ENCODE measurements at places on chromosomes 12 and 14. TPM values are rescaled to one million over a fixed set of nuclear protein-coding genes. Genes with fewer than 3 reads are reported as not detected.

DNA sequence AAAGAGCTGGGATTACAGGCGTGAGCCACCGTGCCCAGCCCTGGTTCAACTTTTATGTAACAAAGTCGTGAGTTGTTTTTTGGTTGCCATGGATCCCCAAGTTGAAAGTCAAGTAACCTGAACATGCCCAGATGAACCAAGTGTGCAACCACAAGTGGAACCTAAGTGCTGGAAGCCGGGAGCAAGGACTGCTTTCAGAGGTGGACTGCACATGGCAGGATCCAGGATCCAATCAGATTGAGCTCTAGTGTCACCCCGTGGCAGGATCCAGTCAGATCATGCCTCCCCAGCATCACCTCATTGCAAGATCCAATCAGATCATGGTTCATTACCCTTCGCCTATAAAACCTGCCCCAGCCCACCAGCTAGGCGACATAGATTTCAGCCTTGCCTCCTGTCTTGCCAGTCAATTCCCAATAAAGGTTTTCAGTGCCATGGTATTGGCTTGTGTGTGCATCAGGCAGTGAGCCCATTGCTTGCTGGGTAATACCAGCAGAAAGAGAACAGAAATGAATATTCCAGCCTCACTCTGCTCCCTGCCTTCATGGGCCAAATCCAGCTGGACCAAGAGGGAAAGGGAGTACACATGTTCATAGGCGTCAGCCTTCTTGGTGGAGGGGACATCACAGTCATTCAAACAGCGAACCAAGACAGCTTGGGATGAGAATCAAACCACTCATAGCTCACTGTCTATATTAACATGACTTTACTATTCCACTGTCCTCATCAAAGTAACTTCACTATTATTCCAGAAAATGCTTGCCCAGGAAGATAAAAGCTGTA is 43.6 kb upstream of the VASH1 start:
- H3K4me3 ChIP-seq: no peak overlapping the region
- no peak for DNase-seq
- no peaks in the 10 kb centered on the region for H3K27me3 ChIP-seq
- H3K36me3 ChIP-seq: no peaks in the 10 kb centered on the region
- H3K27ac ChIP-seq: no peak overlapping the region

DNA sequence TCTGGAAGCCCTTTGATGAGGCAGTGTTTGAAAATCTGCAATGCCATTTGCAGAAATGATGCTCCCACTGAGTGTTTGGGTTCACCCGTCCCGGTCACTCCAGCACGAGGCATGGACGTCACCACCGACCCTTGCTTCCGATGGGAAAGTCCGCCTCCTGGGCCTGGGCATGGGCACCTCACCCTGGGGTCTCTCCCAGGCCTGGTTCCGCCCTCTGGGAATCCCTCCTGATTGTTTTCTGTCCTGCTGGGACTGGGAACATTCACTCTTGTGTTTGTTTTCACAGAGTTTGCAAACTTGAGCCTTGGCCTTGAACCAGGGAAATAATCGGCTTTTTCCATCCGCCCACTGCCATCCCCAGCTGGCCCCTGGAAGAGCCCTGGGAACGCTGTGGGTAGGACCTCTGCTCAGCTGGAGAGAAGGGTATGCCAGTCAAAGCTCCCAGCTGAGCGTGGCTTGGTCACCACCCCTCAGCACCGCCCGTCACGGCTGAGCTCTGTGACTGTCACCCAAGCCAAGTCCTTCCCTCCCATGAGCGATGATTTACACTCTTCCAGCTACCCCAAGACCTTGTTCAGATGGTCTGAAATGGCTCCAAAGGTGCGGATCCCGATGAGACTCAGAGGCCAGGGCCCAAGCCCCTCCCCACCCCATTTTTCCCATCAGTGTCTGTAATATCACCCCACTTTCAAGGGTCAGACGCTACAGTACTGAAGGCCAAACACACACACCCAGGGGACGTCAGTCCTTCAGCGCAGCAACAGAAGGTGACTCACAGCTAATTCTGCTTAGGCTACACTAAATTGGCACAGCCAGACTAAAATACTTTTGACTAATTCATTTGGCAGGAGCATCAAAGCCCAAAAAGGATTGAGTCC is 34.1 kb upstream of the FZD10 start:
- no peak for DNase-seq
- no peaks in the 10 kb centered on the region for H3K36me3 ChIP-seq
- no peaks in the 10 kb centered on the region for H3K4me1 ChIP-seq
- no peak overlapping the region for H3K4me3 ChIP-seq
- no peak overlapping the region for H3K27ac ChIP-seq

DNA sequence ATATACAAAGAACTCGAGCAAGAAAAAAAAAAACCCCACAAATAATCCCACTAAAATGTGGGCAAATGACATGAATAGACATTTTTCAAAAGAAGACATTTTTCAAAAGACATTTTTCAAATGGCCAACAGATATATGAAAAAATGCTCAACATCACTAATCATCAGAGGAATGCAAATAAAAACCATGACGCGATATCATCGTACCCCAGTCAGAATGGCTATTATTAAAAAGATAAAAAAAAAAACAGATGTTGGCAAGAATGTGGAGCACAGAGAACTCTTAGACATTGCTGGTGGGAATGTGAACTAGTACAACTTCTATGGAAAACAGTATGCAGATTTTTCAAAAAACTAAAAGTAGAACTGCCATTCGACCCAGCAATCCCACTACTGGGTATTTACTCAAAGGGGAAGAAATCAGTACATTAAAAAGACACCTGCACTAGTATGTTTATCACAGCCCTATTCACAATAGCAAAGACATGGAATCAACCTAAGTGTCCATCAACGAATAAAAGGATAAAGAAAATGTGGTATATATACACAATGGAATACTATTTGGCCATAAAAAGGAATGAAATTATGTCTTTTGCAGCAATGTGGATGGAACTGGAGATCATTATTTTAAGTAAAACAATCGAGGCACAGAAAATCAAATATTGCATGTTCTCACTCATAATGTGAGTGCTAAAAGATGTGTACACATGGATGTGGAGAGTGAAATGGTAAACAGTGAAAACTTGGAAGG is 16.3 kb downstream of the ZBTB39 start:
- no peaks in the 10 kb centered on the region for H3K36me3 ChIP-seq
- no peak overlapping the region for H3K4me3 ChIP-seq
- no peak for DNase-seq
- H3K27me3 ChIP-seq: no peaks in the 10 kb centered on the region
- H3K27ac ChIP-seq: no peak overlapping the region
- peaks cover 37% of the 10 kb centered on the region for H3K4me1 ChIP-seq

- H3K4me1 ChIP-seq: no peaks in the 10 kb centered on the region
- no peaks in the 10 kb centered on the region for H3K36me3 ChIP-seq
- no peak overlapping the region for H3K4me3 ChIP-seq
- no peak overlapping the region for H3K27ac ChIP-seq
Measured at GRCh38 chr14:67432050-67432564, 20.1 kb upstream of the PLEK2 start.

- H3K4me3 ChIP-seq: no peak overlapping the region
- H3K27ac ChIP-seq: no peak overlapping the region
- H3K36me3 ChIP-seq: peaks cover 9% of the 10 kb centered on the region
- H3K27me3 ChIP-seq: no peaks in the 10 kb centered on the region
- DNase-seq: no peak
- H3K4me1 ChIP-seq: no peaks in the 10 kb centered on the region
Measured at GRCh38 chr14:99915305-99916090, 122.3 kb downstream of the EML1 start.

GRCh38 chr14:50600849-50601248 is 40.9 kb downstream of the ATL1 start:
- no peak overlapping the region for H3K27ac ChIP-seq
- no peaks in the 10 kb centered on the region for H3K36me3 ChIP-seq
- no peaks in the 10 kb centered on the region for H3K4me1 ChIP-seq
- no peaks in the 10 kb centered on the region for H3K27me3 ChIP-seq
- no peak for DNase-seq

GRCh38 chr12:1204581-1205121 is 213.6 kb downstream of the ERC1 start:
- H3K36me3 ChIP-seq: no peaks in the 10 kb centered on the region
- H3K4me1 ChIP-seq: peaks cover 12% of the 10 kb centered on the region
- peak overlapping the region; percentile 19 for H3K4me3 ChIP-seq
- DNase-seq: no peak

DNA sequence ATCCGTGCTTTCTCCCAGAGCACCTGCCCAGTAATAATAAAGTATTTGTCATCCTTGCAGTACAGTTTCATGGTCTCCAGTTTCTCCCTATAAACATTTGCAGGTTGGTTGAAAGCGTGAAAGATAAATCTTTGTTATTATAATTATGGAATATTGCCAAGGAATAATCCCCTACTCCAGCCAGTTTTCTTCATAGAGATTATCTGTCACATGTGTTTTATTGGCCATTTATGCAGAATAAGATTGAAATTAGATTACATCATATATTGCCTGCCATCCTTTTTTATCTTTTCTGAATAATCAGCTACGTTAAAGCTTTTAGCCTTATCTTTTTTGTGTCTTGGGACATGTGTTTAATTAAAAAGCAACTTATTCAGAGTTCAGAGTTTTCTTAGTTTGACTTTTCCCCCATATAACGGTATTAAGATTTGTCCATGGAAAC is 168.0 kb downstream of the KICS2 start:
- no peak for DNase-seq
- H3K4me3 ChIP-seq: no peak overlapping the region
- H3K36me3 ChIP-seq: no peaks in the 10 kb centered on the region
- no peaks in the 10 kb centered on the region for H3K4me1 ChIP-seq

DNA sequence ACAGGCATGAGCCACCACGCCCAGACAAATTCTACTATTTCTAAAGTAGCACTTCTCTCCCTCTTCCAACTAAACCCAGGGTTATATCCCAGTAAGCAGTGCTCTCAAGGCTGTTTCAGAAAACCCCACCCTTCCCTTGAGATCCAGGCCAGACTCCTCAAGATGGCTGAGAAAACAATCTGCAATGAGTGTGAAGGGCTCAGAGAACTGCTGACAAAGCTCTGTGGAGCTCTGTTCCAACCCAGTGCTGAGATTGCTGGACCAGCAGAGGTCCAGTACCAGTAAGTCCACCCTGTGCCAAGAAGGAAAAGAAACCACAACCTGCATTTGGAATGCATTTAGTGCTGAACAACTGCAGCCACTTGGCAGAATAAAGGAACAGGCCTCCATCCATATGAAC is 3.7 kb upstream of the IFFO1 start:
- no peak overlapping the region for H3K4me3 ChIP-seq
- no peak overlapping the region for H3K27ac ChIP-seq
- H3K36me3 ChIP-seq: peaks cover 69% of the 10 kb centered on the region
- H3K27me3 ChIP-seq: no peaks in the 10 kb centered on the region
- H3K4me1 ChIP-seq: peaks cover 12% of the 10 kb centered on the region

- peaks cover 5% of the 10 kb centered on the region for H3K4me1 ChIP-seq
- no peaks in the 10 kb centered on the region for H3K27me3 ChIP-seq
- H3K4me3 ChIP-seq: no peak overlapping the region
- peak overlapping the region; percentile 56 for H3K27ac ChIP-seq
- no peak for DNase-seq
Measured at GRCh38 chr14:49961270-49962222, 68.7 kb downstream of the ARF6 start.

GRCh38 chr12:65022421-65022820 is 98.7 kb downstream of the WIF1 start:
- H3K27me3 ChIP-seq: no peaks in the 10 kb centered on the region
- DNase-seq: no peak
- H3K4me3 ChIP-seq: no peak overlapping the region

DNA sequence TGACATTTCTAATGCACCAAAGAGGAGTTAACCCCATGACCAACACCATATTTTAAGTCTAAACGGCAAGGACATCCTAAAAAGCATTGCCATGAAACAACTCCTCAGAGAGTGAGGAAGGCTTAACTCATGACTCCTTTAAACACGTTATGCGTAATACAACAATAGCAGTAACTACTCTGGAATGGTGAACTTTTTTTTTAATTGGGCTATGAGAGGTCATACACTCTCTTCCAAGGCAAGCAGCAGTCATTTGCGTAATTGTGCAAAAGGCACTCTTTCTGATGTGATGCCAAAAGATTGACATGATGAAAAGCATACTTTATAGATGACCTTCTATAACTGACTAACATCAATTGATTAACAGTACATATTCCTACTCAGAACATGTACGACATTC is 39.4 kb downstream of the RHOJ start:
- no peak overlapping the region for H3K27ac ChIP-seq
- peaks cover 4% of the 10 kb centered on the region for H3K4me1 ChIP-seq
- H3K36me3 ChIP-seq: no peaks in the 10 kb centered on the region
- DNase-seq: no peak
- no peak overlapping the region for H3K4me3 ChIP-seq

GRCh38 chr12:75560167-75560566 is 48.8 kb upstream of the KRR1 start:
- H3K27me3 ChIP-seq: no peaks in the 10 kb centered on the region
- no peak for DNase-seq

DNA sequence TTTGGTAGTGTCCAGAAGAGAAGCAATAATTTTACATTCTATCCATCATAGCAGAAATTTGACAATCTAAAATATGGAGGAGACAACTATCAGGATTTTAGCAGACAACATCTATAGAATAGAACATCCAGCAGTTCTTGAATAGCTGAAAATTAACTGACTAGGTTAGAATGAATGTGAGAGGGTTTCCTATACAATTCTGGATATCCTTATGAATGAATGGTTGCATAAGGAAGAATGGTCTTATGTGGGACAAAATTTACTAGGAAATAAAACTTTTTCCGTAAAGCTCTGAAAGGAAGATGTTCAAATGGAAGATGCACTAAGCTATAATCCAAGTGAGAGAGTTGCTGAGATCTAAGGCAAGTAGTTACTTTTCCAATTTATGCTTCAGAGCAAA is at the start of gene OR6C3:
Gene OR6C3 (plus strand): TSS at position 301 of the 400 bp plus-strand sequence. CDS start 955 bp downstream, outside the sequence.
- no peak within 1 kb of the TSS for H3K4me3 ChIP-seq
- H3K4me1 ChIP-seq: no peaks in the 10 kb centered on the region
- no peak for DNase-seq
- no peaks in the 10 kb centered on the region for H3K36me3 ChIP-seq

DNA sequence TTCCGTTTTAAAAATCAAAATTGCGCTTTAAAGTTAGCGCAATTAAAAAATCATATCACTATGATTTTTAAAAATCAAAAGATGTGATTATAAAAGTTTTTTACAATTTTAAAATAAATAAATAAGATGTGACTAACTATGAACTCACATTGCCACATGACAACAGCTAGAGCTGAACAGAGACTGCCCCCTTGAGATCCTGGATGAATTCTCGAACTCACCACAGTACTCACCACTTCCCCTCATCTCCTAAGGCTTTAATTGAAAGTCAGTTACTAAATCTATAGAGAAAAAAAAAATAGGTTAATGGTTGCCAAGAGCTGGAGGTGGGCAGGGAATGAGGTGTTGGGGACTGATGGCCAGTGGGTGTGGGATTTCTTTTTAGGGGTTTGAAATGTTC is 384.2 kb downstream of the ZFP36L1 start:
- DNase-seq: no peak
- H3K27ac ChIP-seq: no peak overlapping the region
- H3K4me3 ChIP-seq: no peak overlapping the region
- H3K4me1 ChIP-seq: peaks cover 15% of the 10 kb centered on the region
- no peaks in the 10 kb centered on the region for H3K27me3 ChIP-seq

GRCh38 chr12:62879691-62880090 is 55.3 kb downstream of the PPM1H start:
- no peak overlapping the region for H3K4me3 ChIP-seq
- no peaks in the 10 kb centered on the region for H3K27me3 ChIP-seq
- no peak for DNase-seq
- H3K4me1 ChIP-seq: no peaks in the 10 kb centered on the region

- no peaks in the 10 kb centered on the region for H3K36me3 ChIP-seq
- H3K4me3 ChIP-seq: no peak overlapping the region
Measured at GRCh38 chr14:95569440-95569839, 34.6 kb downstream of the GLRX5 start.

Gene TMPRSS12
- not detected for total RNA-seq

Gene TMEM52B
- total RNA-seq: 0.79 TPM

Gene OR4E2
- total RNA-seq: not detected

Gene TAS2R19
- 17.8 TPM for total RNA-seq
